ENCODE measurements at places on chromosomes 11 and 22.

- DNase-seq = no peak
These were observed 906.7 kb upstream of the CHORDC1 start for GRCh38 chr11:91129596-91129995.

GRCh38 chr22:28116219-28116673 is 197.2 kb upstream of the PITPNB start:
- DNase-seq = no peak

DNA sequence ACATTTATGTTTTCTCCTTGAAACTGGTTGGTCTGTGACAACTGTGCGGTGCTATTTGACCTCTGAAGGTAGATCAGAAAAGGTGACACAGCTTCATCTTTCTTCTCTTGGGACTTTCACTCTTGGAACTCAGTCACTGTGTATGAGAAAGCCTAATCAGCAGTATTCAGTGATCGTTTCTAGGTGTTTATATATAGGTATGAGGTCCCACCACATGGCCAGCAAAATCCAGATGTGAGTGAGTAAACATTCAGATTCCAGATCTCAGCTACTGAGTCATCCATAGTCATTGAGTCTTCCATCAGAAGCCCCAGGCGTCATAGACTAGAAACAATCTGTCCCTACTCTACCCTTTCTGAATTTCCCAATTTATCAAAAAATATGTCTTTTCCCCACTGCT is 117.3 kb upstream of the CTSC start:
- DNase-seq = no peak

DNA sequence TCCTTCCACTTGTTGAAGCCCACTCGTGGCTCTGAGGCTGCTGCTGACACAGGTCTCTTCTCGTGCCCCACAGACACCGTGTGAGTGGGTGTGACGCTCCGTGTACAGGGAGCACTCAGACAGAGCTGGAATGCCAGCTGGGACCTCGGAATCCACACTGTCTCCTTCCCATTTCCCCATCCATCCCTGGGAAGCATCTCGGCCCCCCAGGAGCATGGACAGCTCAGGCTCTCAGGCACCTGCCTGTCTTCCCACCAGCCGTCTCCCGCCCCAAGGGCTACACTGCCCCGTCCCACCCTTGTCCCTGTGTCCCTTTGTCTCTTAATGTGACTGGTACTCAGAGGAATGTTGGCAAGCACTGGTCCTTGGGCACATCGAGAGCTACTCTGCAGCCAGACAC is 63.8 kb downstream of the ARHGAP8 start:
- no peak for DNase-seq

Measured in activated CD4-positive, alpha-beta T cell treated with anti-CD3 and anti-CD28 coated beads, Interleukin-10, Interleukin-2, amounts not matched to agents 100 ng/mL and 50 ng/mL, durations not matched to agents 16 hours and 8 hours (primary cell).